Activated T-helper 1 cell treated with anti-CD3 and anti-CD28 coated beads, Interleukin-2, amount 50 U/mL, for 16 hours (primary cell): ENCODE measurements at places on chromosomes 6 and 20.

DNA sequence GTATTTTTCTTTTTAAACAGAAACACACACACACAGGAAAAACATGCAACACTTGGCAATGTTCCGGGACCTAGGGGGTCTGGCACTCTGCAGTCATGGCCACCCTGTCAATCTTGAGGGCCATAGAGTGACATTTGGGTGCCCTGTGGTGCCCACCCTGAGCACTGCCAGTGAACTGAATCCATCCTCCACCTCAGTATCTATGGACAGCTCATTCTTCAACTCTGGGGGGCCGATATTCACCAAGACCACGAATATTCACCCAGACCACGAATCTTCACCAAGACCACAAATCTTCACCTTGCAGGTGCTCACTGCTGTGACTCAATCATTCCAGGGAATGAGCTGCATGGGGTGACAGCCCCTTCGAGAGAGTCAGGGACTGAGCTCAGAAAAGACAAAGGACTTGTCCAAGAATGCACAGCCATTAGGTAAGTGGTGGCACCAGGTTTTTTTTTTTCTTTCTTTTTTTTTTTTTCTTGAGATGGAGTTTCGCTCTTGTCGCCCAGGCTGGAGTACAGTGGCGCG is 19.1 kb downstream of the SNAI1 start:
- no peak for DNase-seq

DNA sequence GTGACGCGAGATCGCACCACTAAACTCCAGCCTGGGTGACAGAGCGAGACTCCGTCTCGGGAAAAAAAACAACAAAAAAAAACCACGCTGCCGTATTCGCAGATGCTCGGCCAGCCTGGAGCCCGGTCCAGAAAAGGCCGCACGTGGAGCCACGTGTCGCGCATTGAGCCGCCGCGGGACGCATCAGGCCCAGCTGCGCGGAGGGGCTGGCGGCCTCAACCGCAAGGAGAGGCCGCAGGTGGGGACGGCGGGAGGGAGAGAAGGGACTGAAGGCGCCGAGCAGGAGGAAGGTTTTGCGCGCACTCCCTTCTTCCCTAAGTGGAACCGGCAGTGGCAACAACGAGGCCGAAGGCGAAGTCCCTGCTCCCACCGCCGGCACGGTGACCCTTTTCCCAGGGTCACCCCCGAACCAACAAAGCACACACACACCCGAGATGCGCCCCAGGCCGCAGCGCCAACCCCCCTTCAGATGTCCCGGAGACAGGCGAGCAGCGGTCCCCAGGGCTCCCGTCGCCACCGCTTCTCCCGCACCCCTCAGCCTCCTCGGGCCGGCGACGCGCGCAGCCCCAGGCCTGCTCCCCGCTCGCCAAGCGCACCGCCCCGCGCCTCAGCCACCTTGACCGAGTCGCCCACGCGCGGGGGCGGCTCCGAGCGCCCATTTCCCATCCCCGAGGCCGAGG is 681 bp downstream of the SYCP2 start:
- no peak for DNase-seq

- DNase-seq: no peak
These were observed 46.1 kb downstream of the POU3F2 start for GRCh38 chr6:98880486-98880885.

GRCh38 chr20:3203315-3204123 is 963 bp downstream of the DDRGK1 start:
- DNase-seq: no peak

- DNase-seq: no peak
These were observed 38.2 kb downstream of the NOX3 start for GRCh38 chr6:155417454-155417853.

- no peak for DNase-seq
These were observed 43.3 kb upstream of the MRPS10 start for GRCh38 chr6:42260972-42261371.

DNA sequence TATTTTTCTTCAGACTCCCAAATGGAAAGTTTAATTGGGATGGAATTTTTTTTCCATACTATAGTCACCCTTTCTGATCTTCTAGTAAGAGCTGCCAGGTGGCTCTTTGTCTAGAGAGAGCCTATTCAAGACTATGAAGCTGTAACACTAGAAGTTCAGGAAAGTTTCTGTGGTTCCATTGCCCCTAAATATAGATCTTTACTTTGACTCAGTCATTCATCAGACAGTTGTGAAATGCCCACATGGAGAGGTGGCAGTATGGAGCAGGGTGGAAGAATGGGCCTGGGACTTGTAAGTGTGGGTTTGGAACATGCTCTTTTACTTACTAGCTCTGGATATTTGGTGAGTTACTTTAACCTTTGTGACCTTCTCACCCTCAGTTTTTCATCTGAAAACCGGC is 87.8 kb downstream of the CTNNBL1 start:
- DNase-seq: no peak

DNA sequence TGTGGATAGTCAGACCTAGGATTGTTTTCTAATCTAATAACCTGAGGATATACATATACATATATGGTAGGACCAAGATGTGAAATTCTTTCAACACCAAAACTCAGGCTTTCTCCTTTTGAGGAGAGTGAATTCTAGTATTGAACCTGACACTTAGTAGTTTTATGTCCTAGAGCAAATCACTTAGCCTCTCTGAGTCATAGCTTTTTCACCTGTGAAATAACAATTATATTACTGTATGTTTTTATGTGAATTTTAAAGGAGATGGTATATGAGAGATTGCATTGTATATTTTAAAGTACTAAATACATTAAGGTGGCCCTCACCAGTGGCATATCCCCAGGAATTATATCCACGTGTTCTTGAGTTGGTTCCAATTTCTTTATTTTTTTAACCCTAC is 34.6 kb downstream of the TREML1 start:
- no peak for DNase-seq

- no peak for DNase-seq
These were observed 99.4 kb downstream of the EYA4 start for GRCh38 chr6:133340557-133340956.

GRCh38 chr6:37725957-37726356 is 28.3 kb upstream of the MDGA1 start:
- no peak for DNase-seq

- no peak for DNase-seq
These were observed 49.9 kb downstream of the CLIC5 start for GRCh38 chr6:45965792-45966191.

DNA sequence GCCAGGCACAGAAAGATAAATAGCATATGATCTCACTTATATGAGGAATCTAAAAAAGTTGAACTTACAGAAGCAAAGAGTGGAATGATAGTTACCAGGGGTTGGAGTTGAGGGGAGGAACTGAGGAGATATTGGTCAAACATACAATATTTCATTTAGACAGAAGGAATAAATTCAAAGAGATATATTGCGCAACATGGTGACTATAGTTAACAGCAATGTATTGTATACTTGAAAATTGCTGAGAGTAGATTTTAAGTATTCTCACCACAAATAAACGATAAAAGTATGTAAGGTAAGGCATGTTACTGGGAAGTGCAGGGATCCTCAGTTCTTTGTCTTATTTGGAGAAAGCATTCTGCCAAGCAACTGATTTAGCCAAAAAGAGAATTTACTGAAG is 171.9 kb downstream of the LMBRD1 start:
- no peak for DNase-seq

DNA sequence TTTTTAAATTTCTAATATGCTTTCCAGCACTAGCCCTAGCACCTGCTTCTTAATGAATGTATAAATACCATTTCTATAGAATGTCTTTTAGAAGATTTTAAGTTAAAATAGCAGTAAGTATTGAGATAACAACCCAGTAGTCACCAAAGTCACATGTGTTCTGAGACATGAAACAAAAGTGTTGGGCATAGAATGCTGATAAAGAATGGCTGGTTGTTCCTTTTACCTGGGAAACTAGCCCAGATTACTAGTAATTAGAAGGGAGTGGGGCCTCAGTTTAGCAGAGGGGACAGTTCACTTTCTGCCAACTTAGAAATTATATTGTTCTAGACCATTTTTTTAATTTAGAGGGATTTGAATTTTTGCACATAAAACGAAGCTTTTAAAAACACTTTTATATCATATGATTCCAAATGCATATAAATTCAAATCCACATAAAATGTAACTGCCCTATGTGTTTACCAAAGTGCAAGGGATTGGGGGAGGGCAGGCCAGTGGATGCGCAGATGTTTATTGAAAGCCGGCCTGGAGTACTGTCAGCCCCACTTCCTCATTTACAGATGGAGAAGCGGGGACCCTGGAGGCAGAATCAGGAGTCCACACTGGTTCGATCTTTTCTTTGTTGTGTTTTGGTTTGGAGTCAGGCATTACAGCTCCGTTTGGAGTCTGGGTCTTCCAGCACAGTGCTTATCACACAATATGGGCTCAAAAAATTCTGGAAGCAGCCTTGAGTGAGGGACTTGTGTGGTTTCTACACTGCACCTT is 139.8 kb downstream of the ZDHHC14 start:
- no peak for DNase-seq

GRCh38 chr6:157343732-157344131 is 20.4 kb upstream of the TMEM242 start:
- DNase-seq: no peak

- DNase-seq: no peak
These were observed 127.3 kb downstream of the TENT5A start for GRCh38 chr6:81625216-81625615.

- DNase-seq: no peak
These were observed 1.0 kb upstream of the VSTM2L start for GRCh38 chr20:37901654-37902503.

DNA sequence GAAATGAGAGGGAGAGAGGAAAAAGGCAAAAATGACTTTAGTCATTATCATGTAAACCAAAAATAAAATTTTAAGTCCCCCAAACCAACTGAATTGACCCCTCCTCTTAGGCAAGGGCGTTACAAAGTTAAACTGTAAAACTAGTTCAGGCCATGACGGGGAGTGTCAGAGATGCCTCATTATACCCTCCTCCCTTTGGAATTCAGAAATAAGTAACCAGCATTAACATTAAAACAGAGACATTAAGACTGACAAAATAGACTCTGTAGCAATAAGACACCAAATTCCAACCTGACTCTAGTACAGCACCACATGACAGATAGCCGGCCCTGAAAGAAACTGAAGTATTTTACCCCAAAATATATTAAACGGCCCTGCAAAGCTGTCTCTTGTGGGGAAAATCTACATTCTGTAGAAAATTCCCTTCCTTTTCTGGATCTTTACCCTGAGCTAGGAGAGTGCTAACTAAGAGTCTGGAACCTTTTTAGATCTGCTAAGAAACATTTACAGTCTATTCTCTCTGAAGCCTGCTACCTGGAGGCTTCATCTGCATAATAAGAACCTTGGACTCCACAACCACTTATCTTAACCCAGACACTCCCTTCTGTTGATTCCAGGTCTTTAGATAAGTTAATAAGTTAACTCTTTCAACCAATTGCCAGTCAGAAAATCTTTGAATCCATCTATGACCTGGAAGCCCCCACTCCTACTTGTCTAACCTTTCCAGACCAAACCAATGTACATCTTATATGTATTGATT is 150.7 kb downstream of the PKHD1 start:
- DNase-seq: no peak
